ENCODE measurements at places on chromosomes 6 and 20. TPM values are rescaled to one million over a fixed set of nuclear protein-coding genes. Genes with fewer than 3 reads are reported as not detected.

GRCh38 chr6:21648475-21649050 is 55.0 kb downstream of the SOX4 start:
- DNase-seq: no peak

- no peak for DNase-seq
Measured at GRCh38 chr6:5044866-5045265, 40.3 kb upstream of the PPP1R3G start.

DNA sequence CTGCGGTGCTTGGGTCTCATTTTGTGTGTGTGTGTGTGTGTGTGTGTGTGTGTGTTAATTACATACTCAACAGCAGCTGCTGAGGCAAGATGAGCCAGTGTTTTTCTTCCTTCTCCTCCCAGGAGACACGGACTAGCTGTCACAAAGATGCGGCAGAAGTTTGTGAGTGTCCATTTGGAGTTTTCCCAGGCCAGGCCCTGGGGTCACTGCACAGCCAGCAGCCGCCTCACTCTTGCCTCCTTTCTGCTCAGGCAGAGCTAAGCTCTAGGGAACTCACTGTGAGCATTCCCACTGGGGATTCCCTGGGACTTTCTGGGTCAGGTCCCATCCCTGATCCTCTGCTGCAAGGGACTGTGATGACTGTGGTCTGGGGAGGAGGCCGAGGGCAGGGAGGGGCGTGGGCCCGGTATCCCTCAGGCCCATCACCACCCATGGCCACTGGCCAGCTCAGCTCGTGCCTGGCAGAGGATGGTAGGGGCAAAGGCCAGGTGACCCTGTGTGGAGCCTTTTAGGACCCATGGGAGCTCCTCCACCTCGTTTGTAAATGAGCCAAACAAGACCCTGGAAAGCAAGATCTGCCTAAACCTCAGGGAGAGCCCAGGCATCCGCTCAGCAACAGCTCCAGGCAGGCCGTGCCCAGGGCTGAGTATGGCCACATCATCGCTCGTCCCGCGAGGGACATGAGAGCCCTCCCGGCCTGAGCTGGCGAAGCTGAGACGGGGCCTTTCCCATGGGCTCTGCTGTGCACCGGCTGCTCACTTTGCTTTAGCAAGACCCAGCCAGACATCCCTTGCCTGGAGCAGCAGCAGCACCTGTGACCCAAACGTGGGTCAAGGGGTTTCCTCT is 102.0 kb downstream of the PSMB1 start:
- no peak for DNase-seq

- DNase-seq: no peak
Measured at GRCh38 chr6:138873191-138873590, 77.3 kb downstream of the ECT2L start.

- DNase-seq: no peak
Measured at GRCh38 chr6:127117979-127118297, 533 bp upstream of the RSPO3 start.

GRCh38 chr20:4484379-4484997 is 237.2 kb upstream of the PRND start:
- DNase-seq: no peak

DNA sequence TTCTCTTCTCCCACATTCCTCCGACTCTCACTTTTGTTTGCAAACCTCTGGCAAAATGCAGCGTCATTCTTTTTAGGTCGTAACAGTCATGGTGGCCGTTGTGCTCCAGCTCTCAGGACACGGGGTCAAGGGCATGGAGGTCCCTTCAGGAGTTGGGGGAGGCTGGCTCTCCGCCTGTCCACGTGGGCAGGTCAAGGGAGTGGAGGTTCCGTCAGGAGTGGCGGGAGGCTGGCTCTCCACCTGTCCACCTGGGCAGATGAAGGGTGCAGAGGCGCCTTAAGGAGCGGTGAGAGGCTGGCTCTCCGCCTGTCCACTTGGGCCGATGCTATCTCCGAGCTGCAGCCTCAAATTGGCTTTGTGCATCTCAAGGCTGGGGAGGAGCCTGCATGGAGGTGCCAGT is 98.0 kb downstream of the ERMARD start:
- no peak for DNase-seq

DNA sequence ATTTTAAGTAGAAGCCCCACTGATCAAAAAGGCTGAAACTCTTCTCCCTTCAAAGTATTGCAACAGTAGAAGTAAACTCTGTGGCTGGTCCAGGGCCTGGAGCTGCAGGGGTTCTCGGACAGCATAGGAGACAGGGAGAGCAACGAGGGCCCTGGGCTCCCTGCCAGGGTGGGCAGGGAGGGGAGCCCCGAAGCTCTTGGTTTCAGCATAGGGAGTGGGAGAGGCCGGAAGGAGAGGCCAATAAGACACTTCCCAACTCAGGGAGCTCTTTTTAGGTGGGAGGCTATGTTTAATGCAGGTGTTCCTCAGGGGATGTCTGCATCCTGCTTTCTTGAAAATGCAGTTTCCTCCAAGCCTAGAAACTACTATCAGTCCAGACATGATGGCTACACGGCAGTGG is 91.1 kb downstream of the LY86 start:
- no peak for DNase-seq

GRCh38 chr6:38975621-38976049 is 72.9 kb upstream of the GLP1R start:
- DNase-seq: no peak

DNA sequence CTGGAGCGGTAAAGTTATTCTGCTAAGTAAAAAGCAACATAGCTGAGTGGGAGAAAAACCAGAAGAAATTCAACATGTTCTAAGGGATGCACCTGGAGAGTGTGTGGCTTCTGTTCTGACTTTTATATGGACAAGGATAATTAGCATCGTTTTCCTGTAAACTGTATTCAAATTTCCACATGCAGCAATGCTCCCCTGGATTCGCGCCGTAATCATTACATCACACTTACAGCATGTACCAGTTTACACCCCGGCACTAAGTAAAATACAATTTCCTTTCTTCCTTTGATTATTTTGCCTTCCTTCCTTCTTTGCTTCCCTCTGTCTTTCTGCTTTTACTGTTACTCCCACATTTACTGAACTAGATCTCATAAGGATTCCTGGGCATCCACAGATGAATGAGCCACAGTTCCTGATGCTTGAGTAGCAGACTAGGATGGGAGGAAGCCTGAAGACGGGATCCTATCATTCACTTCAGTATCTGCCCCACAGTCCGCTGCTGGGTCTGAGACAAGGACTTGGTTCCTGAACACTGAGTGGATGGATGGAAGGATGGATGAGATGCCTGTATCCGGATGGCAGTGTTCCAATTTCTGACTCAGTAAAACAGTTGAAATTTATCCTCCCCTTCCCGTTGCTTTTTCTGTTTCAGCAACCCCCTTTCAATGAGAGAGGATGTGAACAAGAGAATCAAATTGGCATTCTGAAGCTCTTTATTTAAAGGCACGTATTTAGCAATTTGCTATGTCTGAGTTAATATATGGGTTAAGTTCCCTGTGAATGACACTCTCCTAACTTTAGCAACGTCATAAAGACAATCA is 174.6 kb downstream of the GJA10 start:
- no peak for DNase-seq

DNA sequence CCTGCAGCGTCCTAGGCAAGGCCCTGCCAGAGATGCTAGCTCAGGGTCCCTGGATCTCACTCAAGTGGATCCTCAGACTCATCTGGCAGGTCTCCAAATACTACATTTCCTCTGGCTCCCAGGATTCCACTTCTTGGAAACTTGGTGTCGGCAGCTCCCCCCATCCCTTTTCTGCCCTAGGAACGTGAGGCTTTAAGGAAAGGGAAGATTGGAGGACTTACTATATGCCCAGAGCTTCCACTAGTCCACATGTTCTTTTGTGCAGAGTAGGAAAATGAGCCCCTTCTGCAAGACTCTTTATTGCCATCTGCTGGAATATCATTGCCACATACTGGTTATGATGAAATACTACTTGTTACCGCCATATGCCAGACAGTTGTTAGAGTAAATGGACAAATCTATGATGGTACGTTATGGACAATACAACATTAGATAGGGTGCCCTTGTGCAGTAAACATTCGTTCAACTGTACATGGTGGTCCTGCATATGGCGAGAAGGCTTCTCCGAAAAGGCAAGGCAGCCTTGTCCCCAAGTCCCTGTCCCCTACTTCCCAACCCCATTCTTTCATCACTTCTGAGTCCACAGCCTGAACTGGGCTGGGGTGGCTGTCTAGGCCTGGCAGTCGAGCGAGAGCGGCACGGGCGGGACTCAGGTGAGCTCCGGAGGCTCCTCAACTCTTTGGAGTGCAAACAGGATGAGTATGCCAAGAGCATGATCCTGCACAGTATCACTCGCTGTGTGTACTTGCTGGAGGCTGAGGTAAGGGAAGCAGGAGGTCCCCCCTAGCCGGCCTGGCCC is 780 bp downstream of the ARMC12 start:
- DNase-seq: no peak

DNA sequence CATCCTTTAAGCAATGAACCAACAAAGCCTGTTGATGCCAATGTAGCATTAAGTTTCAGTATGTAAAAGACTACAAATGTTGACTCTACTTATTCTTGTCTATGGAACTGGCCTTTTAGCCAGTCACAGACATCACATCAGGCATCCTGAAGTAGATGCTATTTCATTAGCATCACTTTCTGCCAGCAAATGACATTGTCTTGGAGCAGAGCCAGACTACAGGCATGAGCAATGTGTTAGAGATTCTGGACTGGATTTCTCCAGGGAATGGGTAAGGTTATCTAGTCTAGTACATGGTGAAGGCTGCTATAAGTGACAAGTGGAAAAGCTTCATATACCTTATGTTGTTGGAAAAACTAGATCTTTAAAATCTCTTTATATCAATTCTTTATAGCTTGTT is 142.9 kb downstream of the ADGRB3 start:
- DNase-seq: no peak

DNA sequence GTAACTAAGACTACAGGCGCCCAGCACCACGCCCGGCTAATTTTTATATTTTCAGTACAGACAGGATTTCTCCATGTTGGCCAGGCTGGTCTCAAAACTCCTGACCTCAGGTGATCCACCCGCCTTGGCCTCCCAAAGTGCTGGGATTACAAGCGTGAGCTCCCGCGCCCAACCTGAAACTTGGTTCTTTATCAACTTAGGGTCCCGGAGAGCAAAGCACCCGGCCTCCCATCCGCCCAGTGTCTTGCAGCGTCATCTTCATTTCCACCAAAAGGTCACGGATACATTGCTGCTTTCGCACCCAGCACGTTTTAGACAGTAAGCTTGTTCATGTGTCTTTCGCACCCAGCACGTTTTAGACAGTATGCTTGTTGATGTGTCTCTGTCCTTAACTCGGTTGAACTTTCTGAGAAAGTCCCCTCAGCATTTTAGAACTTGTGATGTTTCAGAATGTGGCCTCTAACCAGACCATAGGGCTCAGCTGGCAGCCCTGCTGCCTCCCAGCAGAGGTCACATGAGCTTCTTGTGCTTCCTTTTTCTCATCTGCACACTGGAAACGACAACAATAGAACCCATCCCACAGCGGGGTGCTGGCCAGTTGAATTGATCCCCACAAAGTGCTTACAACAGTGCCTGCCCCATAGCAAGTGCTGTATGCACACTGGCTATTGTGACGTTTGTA is 48.8 kb downstream of the PRR18 start:
- no peak for DNase-seq

GRCh38 chr6:158028876-158029275 is 47.2 kb downstream of the SYNJ2 start:
- DNase-seq: no peak

GRCh38 chr6:55496201-55496600 is 82.8 kb downstream of the HMGCLL1 start:
- no peak for DNase-seq

- DNase-seq: no peak
Measured at GRCh38 chr6:13392462-13392861, 64.1 kb upstream of the TBC1D7 start.

- DNase-seq: no peak
Measured at GRCh38 chr20:57455386-57455785, 64.2 kb downstream of the RBM38 start.

GRCh38 chr6:56691814-56692213 is 49.1 kb upstream of the DST start:
- no peak for DNase-seq

DNA sequence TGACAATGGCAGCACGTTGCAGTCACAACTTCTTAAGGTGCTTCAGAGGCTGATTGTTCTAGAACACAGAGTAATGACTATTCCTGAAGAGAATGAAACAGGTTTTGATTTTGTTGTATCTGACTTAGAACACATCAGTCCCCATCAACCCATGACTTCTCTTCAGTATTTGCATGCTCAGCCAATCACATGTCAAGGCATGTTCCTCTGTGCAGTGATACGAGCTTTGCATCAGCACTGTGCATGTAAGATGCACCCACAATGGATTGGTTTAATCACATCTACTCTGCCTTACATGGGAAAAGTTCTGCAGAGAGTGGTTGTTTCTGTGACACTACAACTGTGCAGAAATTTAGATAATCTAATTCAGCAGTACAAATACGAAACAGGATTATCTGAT is 54.3 kb downstream of the PGM3 start:
- no peak for DNase-seq

DNA sequence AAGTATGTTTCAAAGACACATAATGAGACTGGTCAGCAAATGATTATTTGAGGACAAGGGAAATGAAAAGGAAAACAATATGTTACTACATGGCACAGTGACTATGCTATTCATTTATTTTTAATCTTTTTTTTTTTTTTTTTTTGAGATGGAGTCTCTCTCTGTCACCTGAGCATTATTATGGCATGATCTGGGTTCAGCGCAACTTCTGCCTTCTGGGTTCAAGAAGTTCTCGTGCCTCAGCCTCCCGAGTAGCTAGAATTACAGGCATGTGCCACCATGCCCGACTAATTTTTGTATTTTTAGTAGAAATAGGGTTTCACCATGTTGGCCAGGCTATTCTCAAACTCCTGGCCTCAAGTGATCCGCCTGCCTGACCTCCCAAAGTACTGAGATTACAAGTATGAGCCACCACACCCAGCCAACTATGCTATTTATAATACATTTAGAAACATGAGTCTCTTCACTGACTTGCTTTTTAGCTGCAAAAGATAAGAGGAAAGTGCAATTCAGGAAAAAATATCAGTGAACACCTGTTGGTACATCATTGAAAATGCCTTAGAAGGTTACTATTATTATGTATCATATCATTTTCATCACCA is 3.4 kb downstream of the CALHM4 start:
- DNase-seq: no peak

The CST4 gene
- not detected for total RNA-seq

The TMC2 gene
- total RNA-seq: not detected

The RNF114 gene
- 138 TPM for total RNA-seq

The SLC52A3 gene
- total RNA-seq: 2.7 TPM

The SIM1 gene
- total RNA-seq: 2.0 TPM

The SNX5 gene
- total RNA-seq: 80.8 TPM

The OR5V1 gene
- total RNA-seq: not detected

The RIPPLY2 gene
- not detected for total RNA-seq

The HLA-DRA gene
- 0.62 TPM for total RNA-seq

The WFDC12 gene
- not detected for total RNA-seq
